Uterus (tissue), 4 donors: ENCODE measurements at places on chromosomes 6 and 20. TPM values are rescaled to one million over a fixed set of nuclear protein-coding genes. Genes with fewer than 3 reads are reported as not detected.
A peak's percentile ranks its signal among the peaks of the same experiment; 100 is the strongest.

GRCh38 chr6:129181001-129181400 is 298.1 kb downstream of the LAMA2 start:
- no peaks in the 10 kb centered on the region for H3K36me3 ChIP-seq
- no peak overlapping the region for H3K4me3 ChIP-seq
- no peak overlapping the region for H3K27ac ChIP-seq
- H3K4me1 ChIP-seq, result no peaks in the 10 kb centered on the region
- DNase-seq, result no peak

Gene NKX2-4
- total RNA-seq, result not detected

GRCh38 chr6:16809753-16810358 is 48.6 kb upstream of the ATXN1 start:
- no peak overlapping the region for H3K27ac ChIP-seq
- no peaks in the 10 kb centered on the region for H3K27me3 ChIP-seq
- no peaks in the 10 kb centered on the region for H3K4me1 ChIP-seq
- no peak for DNase-seq
- H3K4me3 ChIP-seq, result no peak overlapping the region

DNA sequence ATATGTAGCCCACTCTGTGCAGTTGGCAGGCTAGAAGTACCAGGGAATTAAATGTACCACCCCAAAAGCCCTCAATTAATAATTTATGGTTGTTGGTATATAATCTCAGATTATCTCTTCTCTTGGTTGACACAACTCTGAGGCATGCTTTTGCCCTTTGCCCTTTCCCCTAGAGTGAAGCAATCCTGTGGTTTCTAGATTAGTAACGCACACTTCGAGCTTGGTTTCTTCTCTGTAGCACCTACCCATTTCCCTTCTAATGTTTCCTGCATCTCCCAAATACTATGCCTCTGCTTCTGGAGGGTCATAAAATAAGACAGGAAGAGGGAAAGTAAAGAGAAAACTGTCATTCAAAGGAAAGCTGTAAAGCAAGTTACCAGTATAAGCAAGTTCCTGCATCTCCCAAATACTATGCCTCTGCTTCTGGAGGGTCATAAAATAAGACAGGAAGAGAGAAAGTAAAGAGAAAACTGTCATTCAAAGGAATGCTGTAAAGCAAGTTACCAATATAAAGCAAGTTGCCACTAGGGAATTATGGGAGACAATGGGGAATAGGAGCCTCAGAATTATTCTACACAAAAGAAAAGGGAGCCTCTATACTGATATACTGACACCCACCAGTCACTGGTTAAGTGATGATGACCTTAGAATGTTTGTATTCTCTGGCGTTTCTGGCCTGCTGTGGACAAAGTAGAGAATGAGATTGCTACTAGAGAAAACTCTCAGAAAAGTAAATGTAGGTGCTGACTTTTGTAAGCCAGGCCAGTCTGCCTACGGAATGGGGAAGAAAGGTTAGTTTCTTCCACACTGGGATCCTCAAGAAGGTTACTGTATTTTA is 862.6 kb upstream of the MAN1A1 start:
- no peaks in the 10 kb centered on the region for H3K27me3 ChIP-seq
- DNase-seq, result no peak
- no peak overlapping the region for H3K27ac ChIP-seq

GRCh38 chr6:44232676-44233566 is 9.5 kb downstream of the SLC29A1 start:
- H3K27me3 ChIP-seq, result no peaks in the 10 kb centered on the region
- no peak for DNase-seq
- peaks cover 16% of the 10 kb centered on the region for H3K4me1 ChIP-seq
- H3K27ac ChIP-seq, result peak overlapping the region; percentile 97

Gene TGM3
- not detected for total RNA-seq

DNA sequence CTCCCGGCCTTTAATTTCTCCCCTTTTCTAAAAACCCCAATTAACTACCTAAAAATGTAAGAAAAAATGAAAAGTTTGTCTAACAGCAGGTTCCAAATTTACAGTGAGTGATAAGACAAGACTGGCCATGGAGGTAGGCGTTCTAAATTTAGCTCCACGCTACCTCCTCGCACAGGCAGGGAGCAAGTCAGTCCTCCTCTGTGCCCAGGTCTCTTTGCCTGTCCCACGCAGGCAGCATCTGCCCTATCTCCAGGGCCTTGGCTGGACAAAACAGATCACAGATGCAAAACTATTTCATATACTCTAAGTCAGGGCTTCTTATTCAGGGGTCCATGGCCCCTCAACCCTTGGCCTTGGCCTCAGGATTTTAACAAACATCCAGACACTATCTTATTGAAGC is 98.0 kb upstream of the JARID2 start:
- no peaks in the 10 kb centered on the region for H3K4me1 ChIP-seq
- no peak for DNase-seq
- H3K4me3 ChIP-seq, result no peak overlapping the region
- H3K27me3 ChIP-seq, result no peaks in the 10 kb centered on the region
- H3K27ac ChIP-seq, result no peak overlapping the region

Gene ADTRP
- not detected for total RNA-seq

DNA sequence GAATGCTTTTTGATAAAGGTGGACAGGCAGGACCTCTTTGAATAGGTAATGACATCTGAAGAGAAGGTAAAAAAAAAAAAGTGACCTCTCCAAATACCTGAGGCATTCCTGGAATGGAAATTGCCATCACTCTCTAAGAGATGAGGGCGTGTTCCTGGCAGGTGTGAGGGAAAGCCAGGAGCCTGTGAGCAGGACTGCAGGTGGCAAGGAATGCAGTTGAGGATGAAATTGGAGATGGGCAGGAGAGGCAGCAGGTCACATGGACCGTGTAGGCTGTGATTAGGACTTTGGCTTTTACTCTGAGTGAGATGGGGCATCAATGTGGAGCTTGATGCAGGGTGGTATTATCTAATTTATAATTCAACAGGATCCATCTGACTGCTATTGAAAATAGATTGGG is 227.4 kb downstream of the LRFN2 start:
- H3K4me1 ChIP-seq, result no peaks in the 10 kb centered on the region
- no peak overlapping the region for H3K27ac ChIP-seq
- DNase-seq, result no peak
- H3K4me3 ChIP-seq, result no peak overlapping the region
- no peaks in the 10 kb centered on the region for H3K27me3 ChIP-seq

DNA sequence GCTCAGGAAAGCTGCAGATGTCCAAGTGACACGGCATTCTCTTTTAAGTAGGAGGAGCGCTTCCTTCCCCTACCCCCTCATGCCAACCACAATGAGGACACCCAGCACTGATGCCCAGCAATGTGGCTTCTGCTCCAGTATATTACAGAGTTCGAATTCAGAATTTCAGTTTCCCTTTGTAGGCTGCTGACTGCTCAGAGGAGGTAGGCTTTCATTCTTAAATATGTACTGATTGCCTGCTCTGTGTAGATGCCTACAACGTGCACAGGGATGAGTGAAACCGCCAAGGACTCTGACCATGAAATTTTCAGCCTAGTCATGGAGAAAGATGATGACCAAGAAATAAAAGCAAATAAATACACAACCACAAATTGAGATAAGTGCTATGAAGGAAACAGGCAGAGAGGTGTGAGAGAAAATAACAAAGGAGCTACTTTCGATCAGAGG is 50.9 kb upstream of the TNFAIP3 start:
- no peak for DNase-seq
- H3K4me1 ChIP-seq, result no peaks in the 10 kb centered on the region
- H3K36me3 ChIP-seq, result no peaks in the 10 kb centered on the region
- no peak overlapping the region for H3K4me3 ChIP-seq

DNA sequence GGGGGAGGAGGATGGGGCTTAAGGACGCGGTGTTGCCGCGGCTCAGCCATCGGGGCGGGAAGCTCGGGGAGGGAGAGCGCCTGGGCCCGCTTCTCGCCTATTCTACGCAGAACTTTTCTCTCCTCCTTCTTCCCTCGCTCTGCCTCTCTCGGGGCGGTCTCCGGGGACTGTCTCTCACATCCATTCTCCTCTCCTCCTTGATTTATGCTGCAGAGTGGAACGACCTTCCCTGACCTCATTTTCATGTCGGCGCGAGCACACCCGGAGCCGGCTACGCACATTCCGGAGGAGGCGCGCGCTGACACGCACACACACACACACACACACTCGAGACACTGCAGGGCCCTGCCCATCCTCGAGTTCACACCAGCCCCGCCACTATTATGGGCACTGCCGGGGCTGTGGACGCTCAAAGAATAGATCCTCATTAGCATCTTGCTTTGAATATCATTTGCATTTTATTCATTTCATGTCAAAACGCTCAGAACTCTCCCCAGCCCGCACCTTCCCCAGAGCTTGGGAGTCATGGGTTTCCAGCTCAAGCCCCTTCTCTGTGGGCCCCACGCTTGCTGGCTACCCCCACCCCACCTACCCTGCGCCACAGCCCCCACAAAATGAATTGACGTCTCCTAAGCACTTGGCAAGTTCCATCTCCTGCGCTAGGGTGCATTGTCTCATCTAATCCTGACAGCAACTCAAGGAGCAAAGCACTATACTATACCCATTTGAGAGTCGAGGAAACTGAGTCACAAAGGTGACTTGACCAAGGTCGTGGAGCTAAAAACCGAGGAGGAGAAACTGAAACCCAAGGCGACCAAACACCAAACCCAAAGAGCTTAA is 36.8 kb downstream of the NCR2 start:
- peak overlapping the region; percentile 15 for H3K4me3 ChIP-seq
- DNase-seq, result peak; percentile 27
- H3K27me3 ChIP-seq, result peaks cover 24% of the 10 kb centered on the region
